CD4-positive, alpha-beta T cell treated with Interleukin-6 at 100 ng/mL for 8 hours (primary cell): ENCODE measurements at places on chromosomes 3 and 15.

DNA sequence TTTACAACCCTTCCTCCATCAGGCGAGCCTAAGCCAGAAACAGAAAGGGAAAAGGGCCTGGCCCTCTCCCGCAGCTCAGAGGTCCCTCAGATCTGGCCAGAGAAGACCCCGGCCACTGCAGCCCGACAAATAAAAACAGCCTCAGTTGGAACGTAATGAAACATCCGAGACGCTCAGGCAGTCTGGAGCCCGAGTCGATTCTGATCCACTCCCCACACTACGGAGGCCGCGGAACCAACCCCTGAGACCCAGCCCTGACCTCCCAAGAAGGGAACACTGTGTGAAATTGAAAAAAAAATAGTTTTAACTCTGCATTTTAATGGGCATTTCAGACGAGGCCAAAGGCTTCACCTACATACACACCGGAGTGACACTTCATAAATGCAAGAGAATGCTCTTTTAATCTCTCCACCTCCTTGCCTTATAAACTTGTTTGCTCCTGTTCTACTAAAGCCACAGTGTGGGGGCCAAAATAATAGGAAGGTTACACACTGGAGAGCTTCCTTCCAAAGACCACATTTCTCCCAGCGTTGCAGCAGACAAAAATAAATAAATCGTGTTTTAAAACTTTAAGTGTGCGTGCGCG, 3.7 kb downstream of the MEIS2 start:
- DNase-seq, result no peak

- no peak for DNase-seq
Measured at GRCh38 chr3:197820550-197821335, 29.7 kb downstream of the LRCH3 start.

GRCh38 chr3:123584284-123584987, 417 bp downstream of the HACD2 start:
- no peak for DNase-seq

GRCh38 chr3:197949191-197949777, 706 bp upstream of the RPL35A start:
- DNase-seq, result no peak

DNA sequence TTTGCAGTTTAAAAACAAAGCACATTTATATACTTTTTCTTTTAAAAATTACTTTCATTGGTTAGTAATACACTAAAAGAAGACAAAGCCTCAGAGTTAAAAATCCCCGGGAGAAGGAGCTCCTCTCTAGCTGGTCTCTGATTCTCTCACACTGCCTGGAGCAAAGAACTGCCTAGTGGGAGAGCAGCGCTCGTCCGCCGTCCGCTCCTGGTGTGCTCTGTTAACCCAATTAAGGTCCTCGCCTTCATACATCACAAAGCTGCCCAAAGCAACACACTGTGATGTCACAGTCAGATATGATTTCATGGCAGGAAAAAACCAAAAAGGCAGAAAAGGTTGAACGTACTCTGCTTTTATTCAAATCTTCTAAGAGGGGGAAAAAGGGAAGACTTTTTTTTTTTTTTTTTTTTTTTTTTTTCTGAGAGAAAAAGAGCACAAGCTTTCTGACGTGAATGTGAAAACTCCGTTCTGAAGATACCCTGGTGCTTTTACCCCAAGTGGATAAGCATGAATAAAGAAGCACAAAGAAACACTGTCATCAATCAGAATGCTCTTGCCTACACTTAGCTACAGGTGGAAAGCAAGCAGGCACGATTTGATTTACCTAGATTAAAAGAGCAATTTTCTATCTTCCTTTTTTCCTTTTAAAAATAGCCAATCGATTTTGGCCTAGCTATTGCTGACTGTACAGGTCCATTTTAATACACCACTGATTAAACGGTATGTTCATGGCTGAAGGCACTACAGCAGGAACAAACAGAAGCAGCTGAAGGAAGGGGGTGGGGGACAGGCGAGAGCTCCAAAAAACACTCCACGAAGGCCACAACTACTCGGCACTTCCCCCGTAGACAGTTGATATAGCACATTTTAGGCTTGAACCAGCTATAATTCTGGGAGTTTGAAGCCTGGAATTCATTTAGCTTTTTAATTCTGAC, 115.2 kb downstream of the TIGIT start:
- no peak for DNase-seq

DNA sequence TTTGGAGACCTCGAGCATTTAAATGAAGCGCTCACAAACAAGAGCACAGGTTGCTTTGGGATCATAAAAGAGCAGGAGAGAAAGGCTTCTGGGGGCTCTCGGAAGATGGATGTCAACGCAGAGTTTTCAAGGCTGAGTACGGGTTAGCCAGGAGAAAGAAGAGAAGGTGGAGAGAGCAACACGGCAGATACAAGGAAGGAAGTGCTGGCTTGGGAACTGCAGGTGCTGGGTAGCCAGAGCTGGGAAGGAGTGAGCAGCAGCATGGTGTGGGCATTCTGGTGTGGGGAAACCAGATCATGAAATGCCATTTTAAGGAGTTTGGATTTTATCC, 580 bp upstream of the RUBCN start:
- no peak for DNase-seq

- DNase-seq, result no peak
Measured at GRCh38 chr3:179330438-179330837, 7.6 kb downstream of the ZNF639 start.

- no peak for DNase-seq
Measured at GRCh38 chr3:160885791-160886286, 129.8 kb downstream of the PPM1L start.

DNA sequence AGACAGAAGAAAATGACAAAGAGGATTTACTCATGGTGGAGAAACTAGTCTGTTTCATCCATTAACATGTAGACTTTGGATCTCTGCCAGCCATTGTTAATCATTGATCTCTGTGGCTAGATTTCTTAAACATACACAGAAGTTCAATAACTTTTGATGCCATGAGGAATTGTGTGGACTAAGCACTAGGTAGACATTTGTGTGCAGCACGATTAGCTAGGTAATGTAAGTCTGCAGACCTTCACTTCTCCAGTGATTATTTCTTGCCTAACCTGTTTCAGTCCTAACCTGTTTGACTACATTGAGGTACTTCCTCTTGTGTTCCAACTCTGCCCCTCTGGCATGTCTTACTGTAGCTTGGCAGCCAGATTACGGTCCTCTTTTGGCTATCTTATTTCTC, 928.5 kb upstream of the ROBO1 start:
- DNase-seq, result no peak
